ENCODE measurements at places on chromosomes 13 and 19.

GRCh38 chr19:756236-756635, 5.3 kb downstream of the MISP start:
- DNase-seq, result no peak

DNA sequence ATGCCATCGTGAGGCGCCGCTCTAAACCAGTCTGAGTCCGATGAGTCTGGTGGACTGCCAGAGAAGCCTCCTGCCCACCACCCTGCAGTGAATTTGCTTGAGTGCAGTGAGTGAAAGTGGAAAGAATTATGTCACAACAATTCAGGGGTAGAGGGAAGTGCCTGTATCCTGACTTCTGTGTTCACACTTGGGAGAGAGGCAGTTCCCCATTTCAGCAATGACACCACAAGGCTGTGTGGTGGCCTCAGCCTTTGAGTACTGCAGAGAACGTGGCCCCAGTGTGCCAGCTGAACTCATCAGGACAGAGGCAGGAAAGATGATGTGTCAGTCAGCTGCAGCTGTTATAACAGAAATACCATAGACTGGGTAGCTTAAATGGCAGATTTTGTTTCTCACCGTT, 155.6 kb downstream of the COG6 start:
- DNase-seq, result no peak

GRCh38 chr19:10816691-10817090, 19.3 kb downstream of the TMED1 start:
- DNase-seq, result no peak

DNA sequence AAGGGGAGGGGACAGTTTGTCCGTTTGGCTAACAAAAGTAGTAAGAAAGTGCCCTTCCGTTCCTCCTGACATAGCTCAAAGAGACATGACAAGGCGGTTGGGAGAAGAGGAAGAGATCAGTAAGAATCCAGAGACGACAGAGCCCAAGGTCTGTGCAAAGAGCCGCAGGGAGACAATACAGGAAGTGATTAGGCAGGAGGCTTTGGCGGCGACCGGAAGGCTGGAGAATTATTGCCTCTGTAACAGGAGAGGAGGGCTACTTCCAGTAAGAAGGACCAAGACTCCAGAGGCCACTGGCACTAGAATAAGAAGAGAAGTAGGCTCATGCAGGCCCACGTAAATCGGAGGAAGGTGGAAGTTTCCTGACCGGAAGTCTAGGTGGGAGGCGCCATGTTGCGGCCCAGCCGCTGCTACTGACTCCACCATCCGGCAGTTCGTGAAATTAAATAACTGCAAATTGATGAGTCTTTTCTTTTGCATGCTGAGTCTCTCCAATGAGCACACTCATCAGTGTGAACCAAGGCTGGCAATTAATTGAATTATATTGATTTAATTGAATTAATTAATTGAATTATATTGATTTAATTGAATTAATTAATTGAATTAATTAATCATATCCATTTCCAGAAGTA, 9.9 kb downstream of the RFX2 start:
- no peak for DNase-seq

GRCh38 chr13:106551350-106551749, 15.9 kb upstream of the EFNB2 start:
- no peak for DNase-seq

DNA sequence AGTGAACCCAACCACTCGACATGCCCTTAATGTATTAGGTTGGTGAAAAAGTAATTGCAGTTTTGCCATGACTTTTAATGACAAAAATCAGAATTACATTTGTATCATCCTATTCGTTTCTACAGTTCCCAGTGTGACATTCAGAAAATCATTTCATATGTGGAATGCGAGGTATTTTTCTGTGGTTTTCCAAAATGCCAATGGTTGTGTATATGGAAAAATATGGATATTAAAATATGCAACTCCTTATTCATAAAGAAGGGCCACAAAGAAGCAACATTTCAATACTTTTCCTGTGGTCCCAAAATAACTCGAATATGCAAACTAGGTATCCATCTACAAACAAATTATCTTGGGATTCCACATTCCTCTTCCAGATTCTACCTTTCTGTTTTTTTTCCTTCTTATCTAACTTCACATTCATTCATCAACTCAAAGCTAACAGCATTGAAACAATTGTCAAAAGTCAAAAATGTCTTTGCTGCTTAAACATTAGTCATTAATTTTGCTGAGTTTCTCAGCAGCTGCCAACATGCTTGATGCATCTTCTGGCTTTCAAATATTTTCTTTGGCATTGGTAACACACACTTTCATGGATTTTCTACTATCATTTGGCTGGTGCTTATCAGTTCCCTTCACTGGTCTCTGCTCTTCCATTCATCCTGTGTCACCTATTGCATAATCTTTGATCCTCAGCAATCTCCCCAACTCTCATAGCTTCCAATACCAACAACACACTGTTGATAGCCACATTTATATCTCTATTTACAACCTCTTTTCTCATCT, 1445.4 kb downstream of the EFNB2 start:
- DNase-seq, result no peak

GRCh38 chr13:43019811-43020210, 3.6 kb upstream of the DNAJC15 start:
- no peak for DNase-seq

DNA sequence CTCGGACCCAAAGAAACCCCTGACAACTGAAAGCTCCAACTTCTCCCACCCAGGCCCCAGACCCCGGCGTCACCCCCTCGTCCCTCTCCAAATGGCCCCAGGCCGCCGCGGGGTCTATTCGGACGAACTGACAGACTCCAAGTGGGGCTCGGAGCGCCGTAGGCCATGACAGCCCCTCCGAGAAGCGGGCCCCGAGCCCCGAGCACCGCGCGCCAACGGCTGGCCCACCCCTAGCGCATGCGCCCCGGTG, 360 bp downstream of the DDX39A start:
- no peak for DNase-seq

DNA sequence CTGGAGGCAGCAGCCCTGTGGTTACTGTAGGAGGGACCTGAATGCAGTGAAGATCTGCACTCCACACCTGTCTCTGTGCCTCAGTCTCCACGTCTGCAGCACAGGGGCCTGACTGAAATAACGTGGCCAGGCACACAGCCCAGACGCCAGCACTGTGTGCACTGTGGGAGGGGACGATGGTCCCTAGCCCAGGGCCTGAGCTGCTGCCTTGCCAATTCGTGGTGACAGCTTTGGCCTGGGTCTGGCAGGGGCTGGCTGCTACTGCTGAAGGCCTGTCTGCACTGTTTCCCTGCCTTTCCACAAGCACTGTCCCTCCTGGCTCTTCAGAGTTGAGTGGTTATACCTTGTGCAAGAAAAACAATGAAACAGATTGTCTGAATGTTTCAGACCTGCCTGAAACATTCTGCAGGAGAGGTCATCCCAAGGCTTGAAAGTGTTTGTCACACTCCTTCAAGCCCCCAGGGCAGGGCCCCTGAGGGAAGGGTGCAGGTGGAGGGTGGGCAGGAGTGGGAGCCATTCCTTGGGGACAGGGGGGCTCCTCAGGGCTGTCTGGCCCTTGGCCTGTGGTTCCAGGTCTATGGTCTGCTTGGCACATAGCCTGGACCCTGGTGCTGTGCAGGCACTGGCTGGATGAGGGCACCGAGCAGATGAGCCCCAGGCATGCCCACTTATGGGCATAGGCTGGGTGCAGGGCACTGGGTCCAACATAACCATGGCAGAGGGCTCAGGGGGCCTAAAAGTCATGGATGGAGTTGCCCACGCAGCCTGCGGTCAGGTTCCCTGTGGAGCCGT, 38.7 kb upstream of the LDLR start:
- DNase-seq, result no peak

- DNase-seq, result no peak
Observed at GRCh38 chr13:40187841-40188591, 478.4 kb downstream of the FOXO1 start.

DNA sequence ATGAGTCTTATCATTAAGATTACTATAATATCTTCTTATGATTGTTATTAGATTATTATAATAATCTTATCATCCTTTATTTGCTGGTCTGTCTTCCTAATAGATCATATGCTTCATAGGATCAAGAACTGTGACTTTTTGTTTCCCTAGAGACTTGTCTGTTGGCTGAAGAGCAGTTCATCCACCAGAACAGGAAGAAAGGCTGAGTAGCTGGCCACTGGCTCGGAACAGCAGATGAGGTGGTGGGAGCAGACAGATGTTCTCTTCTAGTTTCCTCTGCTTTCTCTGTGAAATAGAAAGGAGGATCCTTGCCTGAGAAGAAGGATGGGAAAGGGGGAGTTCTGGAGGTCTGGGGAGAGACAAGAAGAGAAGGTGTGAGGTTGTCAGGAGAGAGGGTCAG, 120.0 kb downstream of the CCNA1 start:
- DNase-seq, result no peak

DNA sequence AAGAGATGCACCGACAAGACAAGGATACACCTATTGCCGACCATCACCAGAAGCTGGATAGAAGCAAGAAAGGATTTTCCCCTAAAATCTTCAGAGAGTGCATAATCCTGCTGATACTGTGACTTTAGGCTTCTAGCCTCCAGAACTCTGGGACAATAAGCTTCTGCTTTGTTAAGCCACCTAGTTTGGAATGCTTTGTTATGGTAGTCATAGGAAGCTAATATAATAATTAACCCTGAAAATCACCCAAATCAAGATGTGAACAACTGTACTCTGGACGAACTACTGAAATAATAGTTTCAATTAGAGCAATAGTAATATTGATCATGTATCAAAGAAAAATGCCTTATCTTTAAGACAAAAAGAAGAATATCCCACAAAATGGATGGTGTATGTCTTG, 524.6 kb downstream of the EFNB2 start:
- no peak for DNase-seq

- no peak for DNase-seq
Observed at GRCh38 chr19:18846862-18847548, 15.2 kb downstream of the UPF1 start.
